ENCODE measurements at places on chromosomes 1 and 21.

GRCh38 chr21:36913247-36914169, 53.0 kb downstream of the HLCS start:
- DNase-seq: no peak

- no peak for DNase-seq
Observed at GRCh38 chr1:87903242-87903641, 574.6 kb downstream of the LMO4 start.

DNA sequence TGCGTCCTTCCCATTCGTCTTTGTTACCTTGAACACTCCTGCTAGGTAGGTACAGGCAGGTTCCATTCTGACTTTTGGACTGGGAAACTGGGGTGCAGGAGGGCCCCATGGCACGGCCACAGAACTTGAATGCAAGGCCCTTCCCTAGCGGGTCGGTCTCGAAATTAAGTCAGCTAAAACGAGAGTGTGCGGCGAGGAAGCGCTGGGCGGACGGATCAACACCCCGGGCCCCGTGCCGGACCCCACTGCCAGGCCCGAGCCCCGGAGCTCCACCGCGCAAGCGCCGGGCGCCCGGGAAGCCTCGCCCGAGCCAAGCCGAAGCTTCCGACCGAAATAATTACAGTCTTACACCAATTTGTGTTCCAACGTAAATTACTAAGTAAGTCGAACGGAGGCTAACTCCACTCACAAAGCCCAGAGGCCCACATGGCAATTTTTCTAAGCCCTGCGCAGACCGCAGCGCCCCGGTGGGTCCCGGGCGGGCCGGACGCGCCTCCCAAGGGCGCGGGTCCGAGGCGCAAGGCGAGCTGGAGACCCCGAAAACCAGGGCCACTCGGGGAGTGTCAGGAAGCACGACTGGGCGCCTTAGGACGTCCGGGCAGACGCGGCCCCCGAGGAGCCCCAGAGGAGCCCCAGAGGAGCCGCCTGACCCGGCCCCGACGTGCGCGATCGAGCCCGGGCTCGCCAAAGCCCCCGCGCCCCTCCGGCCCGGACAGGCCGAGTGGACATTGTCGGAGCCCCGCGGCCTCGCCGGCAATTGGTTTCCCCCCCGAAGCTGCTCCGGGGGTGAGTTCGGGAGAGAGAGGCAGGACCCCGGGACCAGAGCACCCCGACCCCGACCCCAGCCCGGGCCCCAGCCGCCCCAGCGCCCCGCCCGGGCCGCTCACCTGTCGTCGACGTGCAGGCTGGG, 624 bp downstream of the RIPK4 start:
- DNase-seq: no peak

GRCh38 chr21:46061950-46062349, 36.0 kb upstream of the COL6A2 start:
- DNase-seq: no peak
